ENCODE measurements at places on chromosomes 12 and 14. TPM values are rescaled to one million over a fixed set of nuclear protein-coding genes. Genes with fewer than 3 reads are reported as not detected.

DNA sequence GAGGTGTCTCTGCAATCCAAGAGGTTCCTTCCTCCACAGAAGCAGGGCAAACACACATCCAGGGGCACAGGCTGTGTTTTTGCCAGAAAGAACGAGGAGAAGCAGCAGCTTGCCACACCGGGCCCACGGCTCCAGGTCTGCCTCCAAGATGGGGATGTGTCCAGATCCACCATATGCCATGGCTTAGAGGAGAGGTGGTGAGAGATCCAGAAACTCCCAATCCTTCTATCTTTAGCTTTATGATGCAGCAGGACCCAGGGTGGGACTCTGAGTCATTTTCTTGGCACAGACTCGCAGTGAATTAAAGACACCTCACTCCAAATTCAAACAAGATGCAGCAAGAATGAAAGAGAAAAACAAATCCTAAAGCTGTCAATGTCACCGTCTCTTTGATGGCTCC is 481.4 kb upstream of the TMEM132C start:
- H3K36me3 ChIP-seq: no peaks in the 10 kb centered on the region
- DNase-seq: no peak
- H3K4me3 ChIP-seq: no peak overlapping the region
- H3K4me1 ChIP-seq: no peaks in the 10 kb centered on the region

DNA sequence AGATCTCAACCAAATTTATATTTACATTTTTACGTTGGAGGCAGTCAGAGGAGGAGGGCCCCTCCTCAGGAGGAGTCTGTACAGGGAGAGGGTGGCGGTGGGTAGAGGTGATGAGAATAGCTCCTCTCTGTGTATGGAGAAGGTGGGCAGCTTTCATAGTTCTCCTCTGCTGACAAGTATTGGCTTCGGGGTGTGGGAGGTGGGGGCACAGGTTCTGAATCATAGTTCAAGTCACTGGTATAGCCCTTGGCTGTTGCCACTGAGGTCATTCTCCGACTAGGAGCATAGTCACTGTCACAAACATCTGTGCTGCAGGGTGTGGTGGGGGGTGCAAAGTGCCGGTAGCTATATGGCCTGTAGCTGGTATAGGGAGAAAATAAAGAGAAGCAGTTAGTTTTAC is 50.3 kb downstream of the BCL2L14 start:
- DNase-seq: no peak
- H3K27me3 ChIP-seq: no peaks in the 10 kb centered on the region
- H3K36me3 ChIP-seq: peaks cover 4% of the 10 kb centered on the region

DNA sequence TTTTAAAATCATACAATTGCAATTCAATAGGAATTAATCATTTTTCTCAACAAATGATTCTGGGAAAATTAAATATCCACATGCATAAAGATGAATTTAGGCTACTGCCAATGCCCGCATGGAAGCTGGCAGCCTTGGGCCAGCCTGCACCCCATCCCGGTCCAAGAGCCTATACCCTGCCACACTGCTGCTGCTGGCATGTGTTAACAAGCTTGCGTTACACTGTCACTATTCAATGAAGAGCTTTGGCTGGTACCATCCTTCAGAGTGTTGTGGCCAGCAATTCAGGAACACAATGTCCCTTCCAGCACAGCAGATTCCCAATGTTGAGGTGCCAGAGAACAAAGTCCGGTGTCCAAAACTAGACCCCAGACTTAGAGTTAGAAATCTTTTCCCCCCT is 13.6 kb upstream of the TAS2R14 start:
- H3K4me1 ChIP-seq: peaks cover 10% of the 10 kb centered on the region
- H3K27ac ChIP-seq: no peak overlapping the region
- DNase-seq: no peak
- H3K27me3 ChIP-seq: no peaks in the 10 kb centered on the region

- no peaks in the 10 kb centered on the region for H3K27me3 ChIP-seq
- H3K4me1 ChIP-seq: peaks cover 31% of the 10 kb centered on the region
- no peak overlapping the region for H3K27ac ChIP-seq
- no peak overlapping the region for H3K4me3 ChIP-seq
These were observed 229.2 kb upstream of the PLEKHG7 start for GRCh38 chr12:92473564-92473963.

GRCh38 chr12:53677800-53678148 is 1.9 kb upstream of the ATP5MC2 start:
- no peak overlapping the region for H3K27ac ChIP-seq
- peaks cover 21% of the 10 kb centered on the region for H3K36me3 ChIP-seq
- peak overlapping the region; percentile 93 for H3K4me3 ChIP-seq
- H3K27me3 ChIP-seq: peaks cover 23% of the 10 kb centered on the region
- H3K4me1 ChIP-seq: peaks cover 16% of the 10 kb centered on the region
- no peak for DNase-seq

- no peak overlapping the region for H3K4me3 ChIP-seq
- H3K4me1 ChIP-seq: no peaks in the 10 kb centered on the region
- DNase-seq: no peak
- no peak overlapping the region for H3K27ac ChIP-seq
These were observed 189.6 kb upstream of the RPL10L start for GRCh38 chr14:46840944-46841720.

NKX2-1 gene
- total RNA-seq: not detected

- H3K27ac ChIP-seq: no peak overlapping the region
- H3K4me3 ChIP-seq: no peak overlapping the region
- no peaks in the 10 kb centered on the region for H3K27me3 ChIP-seq
- H3K36me3 ChIP-seq: no peaks in the 10 kb centered on the region
- no peak for DNase-seq
These were observed 124.3 kb downstream of the RASSF9 start for GRCh38 chr12:85711735-85712390.

- peak overlapping the region; percentile 80 for H3K4me3 ChIP-seq
- H3K36me3 ChIP-seq: no peaks in the 10 kb centered on the region
- DNase-seq: no peak
- peaks cover 35% of the 10 kb centered on the region for H3K4me1 ChIP-seq
- no peaks in the 10 kb centered on the region for H3K27me3 ChIP-seq
These were observed 3.6 kb upstream of the MORN3 start for GRCh38 chr12:121673013-121673511.

- no peaks in the 10 kb centered on the region for H3K4me1 ChIP-seq
- no peak overlapping the region for H3K4me3 ChIP-seq
- no peak overlapping the region for H3K27ac ChIP-seq
- H3K27me3 ChIP-seq: no peaks in the 10 kb centered on the region
- peaks cover 15% of the 10 kb centered on the region for H3K36me3 ChIP-seq
These were observed 49.0 kb upstream of the STRN3 start for GRCh38 chr14:31075144-31075543.
